ENCODE measurements at places on chromosomes 7 and 10.

DNA sequence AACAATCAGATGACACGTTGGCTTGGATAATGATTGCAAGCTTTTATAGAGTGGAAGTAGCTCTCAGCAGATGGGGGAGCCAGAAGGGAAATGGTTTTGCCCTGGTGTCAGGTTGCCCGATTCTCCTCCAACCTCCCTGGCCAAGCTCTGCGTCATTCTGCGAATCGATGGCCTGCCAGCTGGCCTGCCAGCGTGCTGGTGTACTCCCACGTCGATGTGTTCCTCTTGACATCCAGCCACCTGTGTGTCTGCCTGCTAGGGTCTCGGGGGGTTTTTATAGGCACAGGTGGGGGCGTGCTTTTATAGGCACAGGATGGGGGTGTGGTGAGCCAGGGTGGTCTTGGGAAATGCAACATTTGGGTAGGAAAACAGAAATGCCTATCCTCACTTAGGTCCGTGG, 4.6 kb downstream of the NET1 start:
- DNase-seq, result no peak

DNA sequence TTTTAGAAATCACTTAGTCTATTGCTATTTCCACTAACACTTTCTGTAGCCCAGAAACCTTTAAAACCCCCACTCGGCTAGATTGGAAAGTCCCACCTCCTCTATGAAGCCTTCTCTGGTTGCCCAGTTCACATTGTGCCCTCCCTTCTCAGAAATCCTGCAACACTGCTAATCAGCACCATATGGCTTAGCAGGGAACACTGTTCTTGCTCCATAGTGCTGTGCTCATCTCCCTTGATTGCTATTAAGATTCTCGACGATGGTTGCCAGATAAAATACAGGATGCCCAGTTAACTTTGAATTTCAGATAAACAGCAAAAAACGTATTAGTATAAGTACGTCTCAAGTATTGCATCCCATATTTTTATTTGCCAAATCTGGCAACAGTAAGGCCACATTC, 40.1 kb upstream of the XPNPEP1 start:
- DNase-seq, result no peak

- DNase-seq, result peak; percentile 34
These were observed 93.1 kb upstream of the EFCAB10 start for GRCh38 chr7:105674200-105674920.

GRCh38 chr7:116236020-116236630, 25.8 kb downstream of the TES start:
- peak; percentile 77 for DNase-seq

DNA sequence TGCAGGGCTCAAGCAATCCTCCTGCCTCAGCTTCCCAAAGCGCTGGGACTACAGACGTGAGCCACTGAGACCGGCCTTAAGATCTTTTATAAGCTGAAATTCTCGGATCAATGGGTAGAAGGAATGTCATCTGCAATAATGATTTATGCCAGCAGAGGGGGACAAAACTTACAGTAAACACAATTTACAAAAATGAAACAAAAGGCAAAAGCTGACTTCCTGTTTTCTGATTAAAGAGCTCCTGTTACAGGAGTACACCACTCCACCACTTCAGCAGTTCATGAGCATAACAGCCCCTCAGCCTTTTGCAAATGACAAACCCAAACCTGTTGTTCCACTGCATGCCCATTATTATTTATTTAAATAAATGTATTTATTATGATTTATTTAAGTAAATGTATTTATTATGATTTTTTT, 88.5 kb upstream of the ATP6V0A4 start:
- peak; percentile 84 for DNase-seq
